ENCODE measurements at places on chromosomes 6 and 20. TPM values are rescaled to one million over a fixed set of nuclear protein-coding genes. Genes with fewer than 3 reads are reported as not detected.

The TRAPPC3L gene
- total RNA-seq, result not detected

The ZNF311 gene
- total RNA-seq, result 2.8 TPM

The C6orf141 gene
- 70.0 TPM for total RNA-seq

The E2F1 gene
- 2.3 TPM for total RNA-seq

The OGFRL1 gene
- 17.8 TPM for total RNA-seq

The CTSA gene
- 153 TPM for total RNA-seq

The ZNF292 gene
- total RNA-seq, result 52.3 TPM

The CASS4 gene
- total RNA-seq, result 2.0 TPM

The AURKA gene
- total RNA-seq, result 4.6 TPM

The OOEP gene
- 0.58 TPM for total RNA-seq

The SLC23A2 gene
- 15.1 TPM for total RNA-seq

The UNC93A gene
- total RNA-seq, result 14.3 TPM

The PTCRA gene
- total RNA-seq, result 0.37 TPM

The PERP gene
- total RNA-seq, result 99.6 TPM

The MYLIP gene
- total RNA-seq, result 53.2 TPM

The LY86 gene
- total RNA-seq, result 7.0 TPM

The PCSK2 gene
- total RNA-seq, result 2.6 TPM

The IRAK1BP1 gene
- 7.5 TPM for total RNA-seq

The TSPO2 gene
- 1.0 TPM for total RNA-seq

The CRISP3 gene
- total RNA-seq, result 7.5 TPM

The PHACTR1 gene
- 14.6 TPM for total RNA-seq

The ADGRF4 gene
- total RNA-seq, result 0.52 TPM

The CTCFL gene
- total RNA-seq, result 0.17 TPM

The TMEM151B gene
- 0.12 TPM for total RNA-seq

The SIRPG gene
- total RNA-seq, result 1.2 TPM

The ADGB gene
- not detected for total RNA-seq

The GLP1R gene
- 0.06 TPM for total RNA-seq

The SAPCD1 gene
- total RNA-seq, result 2.7 TPM

The COL11A2 gene
- total RNA-seq, result 0.66 TPM

The VWA7 gene
- total RNA-seq, result 18.5 TPM

The NT5E gene
- total RNA-seq, result 64.9 TPM

Measured in mucosa of gallbladder (tissue), 1 donor.